ENCODE measurements at places on chromosomes 5 and 9.

DNA sequence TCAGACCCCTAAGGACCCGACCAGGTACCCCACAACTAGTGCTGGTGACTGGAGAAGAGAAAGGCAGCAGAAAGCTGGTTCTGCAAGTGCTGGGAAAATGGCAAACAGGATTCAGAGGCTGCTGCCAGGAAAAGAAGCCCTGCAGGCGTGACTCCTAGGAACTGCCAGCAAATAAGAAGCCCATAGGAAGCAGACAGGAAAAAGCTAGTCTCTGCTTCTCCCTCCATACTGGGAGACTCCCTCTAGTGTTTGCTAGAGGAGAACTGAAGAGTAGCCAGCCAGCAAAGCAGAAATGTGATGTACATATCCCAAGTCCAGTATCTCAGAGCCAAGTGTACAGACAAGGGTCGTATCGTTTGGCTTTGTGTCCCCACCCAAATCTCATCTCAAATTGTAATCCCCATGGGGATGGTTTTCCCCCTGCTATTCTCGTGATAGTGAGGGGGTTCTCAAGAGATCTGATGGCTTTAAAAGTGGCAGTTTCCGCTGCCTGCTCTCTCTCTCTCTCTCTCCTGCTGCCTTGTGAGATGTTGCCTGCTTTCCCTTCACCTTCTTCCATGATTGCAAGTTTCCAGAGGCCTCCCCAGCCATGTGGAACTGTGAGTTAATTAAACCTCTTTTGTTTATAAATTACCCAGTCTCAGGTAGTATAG, 38.1 kb upstream of the TUSC1 start:
- no peak for DNase-seq

DNA sequence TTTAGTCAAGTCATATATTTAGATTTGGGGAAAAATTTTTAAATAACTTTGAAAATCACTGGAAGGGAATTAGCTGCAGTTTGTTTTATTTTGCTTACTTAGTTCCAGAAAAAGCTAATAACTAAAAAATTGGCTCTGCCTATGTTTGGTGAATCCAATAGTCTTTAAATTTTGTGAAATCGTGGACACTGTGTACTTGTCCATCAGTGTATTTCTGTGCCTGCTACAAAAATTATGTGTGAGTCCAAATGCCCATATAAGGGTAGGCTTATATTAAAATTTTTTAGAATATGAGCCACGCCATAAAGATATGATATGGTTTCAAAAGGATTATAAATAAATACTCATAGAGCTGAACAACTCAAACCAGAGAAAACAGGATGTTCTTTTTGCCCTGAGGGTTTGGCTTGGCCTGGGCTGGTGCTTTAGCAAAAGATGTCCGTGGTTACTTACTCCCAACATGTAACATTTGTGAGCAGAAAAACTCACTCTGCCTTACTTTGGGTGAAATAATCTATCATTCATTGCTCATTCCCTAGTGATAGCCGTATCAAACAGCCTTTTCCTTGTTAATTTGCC, 133.2 kb upstream of the PRLR start:
- DNase-seq: no peak

- no peak for DNase-seq
These were observed 75.6 kb downstream of the DMRTA1 start for GRCh38 chr9:22522206-22522740.

DNA sequence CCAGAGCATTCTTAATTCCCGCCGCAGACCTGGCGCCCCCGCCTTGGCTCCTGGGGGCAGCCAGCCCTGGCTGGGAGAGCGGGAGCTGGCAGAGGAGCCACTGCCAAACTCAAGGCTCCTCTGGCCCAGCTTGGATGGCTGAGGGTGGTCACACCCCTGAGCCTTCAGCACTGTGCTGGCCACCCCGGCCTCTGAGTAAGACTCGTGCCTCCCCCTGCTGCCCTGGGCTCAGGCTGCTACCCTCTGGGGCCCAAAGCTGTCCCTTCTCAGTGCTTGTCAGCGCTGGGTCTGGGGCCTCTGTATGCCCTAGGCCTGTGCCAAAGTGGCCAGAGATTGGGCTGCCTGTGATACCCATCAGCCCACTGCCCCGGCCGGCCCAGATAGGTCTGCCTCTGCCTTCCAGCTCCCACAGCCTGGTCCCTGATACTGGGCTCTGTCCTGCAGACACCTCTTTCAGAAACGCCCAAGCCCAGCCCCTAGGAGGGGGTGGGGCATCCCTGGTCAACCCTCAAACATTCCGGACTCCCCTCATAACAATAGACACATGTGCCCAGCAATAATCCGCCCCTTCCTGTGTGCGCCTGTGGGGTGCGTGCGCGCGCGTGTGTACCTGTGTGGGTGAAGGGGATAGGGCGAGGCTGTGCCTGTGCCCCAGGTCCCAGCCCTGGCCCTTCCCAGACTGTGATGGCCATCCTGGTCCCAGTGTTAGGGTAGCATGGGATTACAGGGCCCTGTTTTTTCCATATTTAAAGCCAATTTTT, 4.4 kb upstream of the PRR7 start:
- no peak for DNase-seq

GRCh38 chr9:72431036-72431435, 66.0 kb upstream of the ZFAND5 start:
- no peak for DNase-seq

GRCh38 chr9:17802249-17802857, 223.5 kb downstream of the SH3GL2 start:
- no peak for DNase-seq

DNA sequence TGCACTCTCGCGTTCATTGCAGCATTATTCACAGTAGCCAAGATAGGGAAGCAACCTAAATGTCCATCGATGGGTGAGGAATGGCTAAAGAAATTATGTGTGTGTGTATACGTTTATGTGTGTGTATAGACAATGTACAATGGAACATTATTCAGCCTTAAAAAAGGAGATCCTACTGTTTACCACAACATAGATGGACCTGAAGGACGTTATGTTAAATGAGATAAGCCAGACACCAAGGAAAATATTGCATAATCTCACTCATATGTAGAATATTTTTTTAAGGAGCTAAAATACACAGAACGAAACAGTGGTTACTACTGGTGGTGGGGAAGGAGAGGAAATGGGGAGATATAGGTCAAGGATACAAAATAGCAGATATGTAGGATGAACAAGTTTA, 2.4 kb downstream of the KIF2A start:
- no peak for DNase-seq

GRCh38 chr9:31500422-31500821, 884.0 kb upstream of the ACO1 start:
- DNase-seq: no peak

DNA sequence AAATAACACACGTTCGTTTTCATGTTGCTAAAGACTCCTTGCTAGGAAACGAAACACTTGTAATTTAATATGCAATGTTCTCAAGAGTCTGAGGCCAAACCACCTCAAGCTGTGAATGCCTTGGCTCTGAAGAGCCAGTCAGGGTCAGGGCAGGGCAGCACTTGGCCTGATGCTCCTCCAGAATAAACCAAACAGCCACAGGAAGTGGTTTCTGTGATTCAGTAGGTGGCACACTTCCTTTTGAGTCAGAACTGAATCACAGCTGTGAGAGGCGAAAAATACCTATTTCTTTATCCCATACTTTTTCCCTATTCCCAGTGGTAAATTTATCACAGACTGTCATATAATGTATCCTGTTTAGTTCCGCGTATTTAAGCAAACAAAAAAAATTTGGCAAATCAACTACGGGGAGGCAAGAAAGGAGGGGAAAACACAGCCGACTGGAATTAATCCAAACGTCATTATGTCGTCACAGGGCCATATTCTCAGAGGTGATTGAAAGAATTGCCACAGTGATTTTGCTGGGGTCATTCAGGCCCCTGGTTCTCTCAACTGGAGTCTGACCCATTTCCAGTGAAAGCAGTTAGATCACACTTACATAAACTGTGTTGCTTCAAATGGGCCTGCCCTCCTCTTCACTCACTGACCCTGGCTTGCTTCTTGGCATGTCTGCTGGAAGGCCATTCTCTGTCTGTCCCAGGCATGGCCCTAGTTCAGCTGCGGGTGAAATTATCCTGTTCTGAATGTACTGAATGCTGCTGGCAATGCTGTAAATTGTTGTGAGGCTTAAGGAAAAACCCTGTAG, 71.2 kb downstream of the ARRDC3 start:
- DNase-seq: peak; percentile 82

GRCh38 chr5:178991190-178992145, 3.7 kb downstream of the GRM6 start:
- DNase-seq: no peak

GRCh38 chr9:83034587-83034986, 28.4 kb downstream of the RASEF start:
- no peak for DNase-seq

DNA sequence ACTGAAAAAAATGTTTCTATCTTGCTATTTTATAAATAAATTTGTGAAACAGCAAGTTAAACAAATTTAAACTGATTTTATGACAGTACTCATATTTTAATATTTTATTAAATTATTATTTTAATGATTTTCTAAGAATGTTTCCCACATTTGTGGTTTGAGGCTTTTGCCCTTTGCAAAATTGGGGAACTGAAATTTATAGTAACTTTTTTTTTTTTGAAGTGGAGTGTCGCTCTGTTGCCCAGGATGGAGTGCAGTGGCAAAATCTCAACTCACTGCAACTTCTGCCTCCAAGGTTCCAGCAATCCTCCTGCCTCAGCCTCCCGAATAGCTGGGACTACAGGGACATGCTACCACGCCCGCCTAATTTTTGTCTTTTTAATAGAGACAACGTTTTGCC, 7.2 kb upstream of the ADGRV1 start:
- DNase-seq: no peak

DNA sequence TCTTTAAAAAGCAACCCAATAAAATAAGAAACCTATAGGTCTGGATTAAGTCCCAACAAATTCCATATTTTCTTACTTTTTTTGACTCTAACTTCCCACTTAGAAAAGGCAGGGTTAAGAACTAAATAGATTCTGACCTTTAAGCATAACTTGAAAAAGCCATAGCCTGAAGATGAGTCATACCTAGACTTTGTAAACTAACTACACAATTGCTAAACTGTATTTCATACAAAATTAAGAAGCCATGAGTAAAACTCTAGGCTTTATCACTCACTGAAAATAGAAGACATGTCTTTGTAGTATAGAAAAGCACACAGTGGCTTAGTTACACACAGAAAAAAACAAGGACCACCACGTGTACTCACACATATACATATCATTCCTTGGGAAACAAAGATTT, 51.5 kb downstream of the MLLT3 start:
- DNase-seq: no peak

- DNase-seq: no peak
These were observed 14.3 kb downstream of the PHF2 start for GRCh38 chr9:93590609-93591234.

DNA sequence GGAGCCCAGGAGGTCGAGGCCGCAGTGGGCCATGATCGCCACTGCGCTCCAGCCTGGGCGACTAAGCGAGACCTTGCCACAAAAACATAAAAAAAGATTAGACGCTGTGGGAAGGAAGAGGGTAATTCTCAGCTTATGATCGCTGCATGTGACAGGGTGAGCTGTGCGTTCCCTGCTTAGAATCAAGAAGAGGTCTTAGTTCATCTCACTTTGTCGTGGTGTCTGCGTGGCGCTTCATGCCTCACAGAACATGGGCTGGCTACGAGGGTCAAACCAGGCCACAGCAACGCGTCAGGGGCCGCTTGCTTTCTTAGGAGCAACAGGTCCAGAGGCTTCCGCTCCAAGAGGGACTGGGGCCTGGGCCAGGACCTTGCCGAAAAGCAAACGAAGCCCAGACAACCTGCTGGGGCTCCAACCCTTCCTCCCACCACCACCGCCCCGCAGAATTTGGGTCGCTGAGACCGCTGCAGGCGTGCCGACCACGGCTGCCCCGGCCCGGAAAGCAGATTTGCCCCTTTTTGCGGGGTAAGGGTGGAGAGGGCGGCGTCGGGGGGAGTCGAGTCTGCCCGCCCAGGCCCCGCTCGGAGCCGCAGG, 10.0 kb upstream of the GRIN1 start:
- no peak for DNase-seq

DNA sequence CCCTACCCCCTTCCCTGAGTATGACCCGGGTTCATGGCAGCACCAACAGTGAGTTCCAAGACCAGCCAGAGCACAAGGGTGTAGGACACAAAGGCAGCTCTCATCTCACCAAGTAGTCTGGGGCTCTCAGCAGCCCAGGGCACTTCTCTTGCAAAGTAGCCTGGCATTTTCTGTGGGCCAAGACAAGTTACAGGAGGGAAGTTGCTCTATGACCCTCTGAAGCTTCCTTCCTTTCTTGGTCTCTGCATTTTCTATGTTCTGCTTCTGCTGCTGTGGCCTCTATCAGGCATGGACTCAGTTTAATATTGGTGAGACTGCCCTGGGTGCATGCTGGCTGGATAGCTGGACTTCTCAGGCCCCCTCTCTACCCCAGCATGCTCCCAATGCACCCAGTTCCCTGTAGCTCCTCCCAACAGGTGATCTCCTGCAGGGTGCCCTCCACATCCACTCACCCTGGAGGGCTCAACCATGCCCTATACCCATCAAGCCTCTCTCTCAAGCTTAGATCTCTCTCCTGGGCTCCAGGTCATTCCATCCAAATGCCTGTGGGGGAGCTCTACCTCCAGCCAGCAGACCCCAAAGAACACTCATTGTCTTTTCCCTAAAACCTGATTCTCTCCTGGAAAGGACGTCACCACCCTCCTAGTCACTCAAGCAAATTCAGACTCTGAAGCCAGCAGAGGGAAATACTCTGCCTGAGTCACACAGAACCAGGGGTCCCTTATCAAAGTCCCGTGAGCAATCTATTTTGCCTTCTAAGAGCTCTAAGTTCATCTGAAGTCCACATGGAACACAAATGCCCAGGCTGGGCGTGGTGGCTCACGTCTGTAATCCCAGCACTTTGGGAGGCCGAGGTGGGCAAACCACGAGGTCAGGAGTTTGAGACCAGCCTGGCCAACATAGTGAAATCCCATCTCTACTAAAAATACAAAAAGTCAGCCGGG, 13.8 kb downstream of the TBC1D2 start:
- DNase-seq: no peak

- DNase-seq: no peak
These were observed 97.6 kb downstream of the GALNT10 start for GRCh38 chr5:154288145-154288544.

- no peak for DNase-seq
These were observed 178.4 kb downstream of the FAM114A2 start for GRCh38 chr5:153860195-153860886.

DNA sequence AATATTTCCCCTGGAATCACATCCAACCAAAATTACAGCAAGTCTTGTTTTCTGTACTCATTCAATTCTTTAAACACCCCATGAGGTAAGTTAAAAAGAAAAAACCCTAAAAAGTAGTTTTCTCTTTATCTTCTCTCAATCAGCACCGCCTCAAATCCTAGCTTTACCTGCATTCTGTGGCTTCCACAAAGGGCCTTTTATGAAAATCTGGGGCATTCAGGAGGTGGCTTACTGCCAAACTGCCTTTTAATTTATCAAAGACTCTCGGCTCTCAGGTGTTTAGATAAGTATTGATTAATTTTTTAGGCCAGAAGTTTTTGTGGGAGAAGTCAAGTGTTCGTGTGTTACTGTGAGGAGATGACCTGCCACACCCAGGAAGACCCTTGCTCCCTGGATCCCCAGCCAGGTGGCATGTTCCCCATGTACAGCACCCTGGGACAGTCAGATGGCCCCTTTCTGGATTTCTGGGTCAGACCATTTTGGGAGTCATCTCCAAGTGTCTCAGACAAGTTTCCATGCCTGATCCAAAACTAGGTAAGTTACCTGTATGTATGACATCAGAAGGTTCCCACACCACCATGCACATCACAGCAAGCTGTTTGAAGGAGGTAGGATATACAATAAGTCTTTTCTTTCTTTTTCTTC, 6.2 kb upstream of the TMEM171 start:
- no peak for DNase-seq

All from CD4-positive, alpha-beta T cell treated with Interleukin-10 for 1 hour (primary cell).